Right lung (tissue), 10 donors: ENCODE measurements at places on chromosomes 12 and 14.

DNA sequence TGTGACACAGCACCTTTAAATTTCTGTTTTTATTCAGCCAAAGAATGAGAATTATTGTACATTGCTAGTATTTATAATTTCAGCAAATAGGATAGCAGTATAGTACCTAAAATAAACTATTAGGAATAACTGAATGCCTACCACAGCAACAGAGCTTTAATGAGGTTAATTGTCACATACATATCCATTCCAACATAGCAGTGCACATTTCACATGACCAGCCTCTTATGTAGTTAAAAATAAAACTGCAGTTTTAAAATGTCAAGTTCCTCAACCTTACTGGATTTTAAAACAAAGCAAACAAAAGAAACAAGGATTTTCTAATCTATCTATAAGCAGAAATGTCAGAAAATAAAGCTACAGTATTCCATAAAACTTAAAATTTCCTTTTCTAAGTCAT is 50.6 kb upstream of the TTC7B start:
- no peak for DNase-seq

DNA sequence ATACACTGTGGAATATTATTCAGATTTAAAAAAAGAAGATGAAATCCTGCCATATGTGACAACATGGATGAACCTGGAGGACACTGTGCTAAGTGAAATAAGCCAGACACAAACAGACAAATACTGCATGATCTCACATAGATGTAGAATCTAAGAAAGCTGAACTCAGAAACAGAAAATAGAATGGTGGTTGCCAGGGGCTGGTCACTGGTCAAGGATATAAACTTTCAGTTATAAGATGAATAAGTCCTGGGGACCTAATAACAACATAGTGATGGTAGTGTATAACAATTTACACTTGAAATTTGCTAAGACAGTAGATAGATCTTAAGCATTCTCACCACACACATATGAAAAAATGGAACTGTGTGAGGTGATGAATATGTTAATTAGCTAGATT is 161.3 kb upstream of the TMCC3 start:
- DNase-seq: no peak

- no peak for DNase-seq
Observed at GRCh38 chr12:42262271-42262670, 24.2 kb upstream of the YAF2 start.

DNA sequence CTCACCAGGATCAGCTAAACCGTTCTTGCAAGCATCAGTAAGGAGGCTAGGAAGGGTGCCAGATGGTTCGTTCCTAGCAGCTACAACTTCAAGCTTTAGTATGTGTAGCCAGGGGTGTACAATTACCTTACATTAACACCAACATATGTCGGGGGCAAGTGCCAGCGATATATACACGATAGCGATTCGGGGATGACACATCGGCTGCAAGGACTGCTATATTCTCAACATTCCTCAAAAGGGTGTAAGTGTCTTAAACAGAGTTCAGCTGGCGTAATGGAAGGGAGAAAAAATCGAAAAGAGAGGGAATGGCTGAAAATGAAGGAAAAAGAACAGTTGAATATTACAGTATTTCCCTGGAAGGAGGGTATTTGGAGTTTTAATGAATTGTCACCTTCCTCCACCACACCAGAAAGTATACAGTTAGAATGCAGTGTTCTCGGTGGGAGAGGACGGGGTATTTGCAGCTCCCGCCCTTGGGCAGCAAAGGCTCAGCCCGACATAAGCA is 545 bp downstream of the LIMA1 start:
- peak; percentile 57 for DNase-seq

GRCh38 chr12:102948941-102949352 is 8.5 kb upstream of the ASCL1 start:
- no peak for DNase-seq

DNA sequence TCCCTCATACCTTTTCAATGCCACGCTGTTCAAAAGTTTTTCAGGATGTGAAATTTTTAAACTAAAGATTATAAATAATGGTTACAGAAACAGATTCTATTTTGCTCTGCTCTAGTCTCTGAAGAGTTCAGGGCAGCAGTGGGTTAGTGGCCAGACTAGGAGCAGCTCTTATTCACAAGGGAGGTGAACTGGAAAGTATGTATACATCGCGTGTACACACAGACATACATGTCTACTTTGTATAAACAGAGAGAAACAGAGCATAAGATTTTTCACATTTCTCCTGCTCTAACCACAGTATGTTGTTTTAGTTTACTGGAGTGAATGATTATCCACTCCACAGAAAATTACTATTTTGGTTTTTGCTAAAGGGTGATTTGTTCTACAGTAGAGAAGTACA is 74.4 kb upstream of the CRY1 start:
- DNase-seq: no peak

DNA sequence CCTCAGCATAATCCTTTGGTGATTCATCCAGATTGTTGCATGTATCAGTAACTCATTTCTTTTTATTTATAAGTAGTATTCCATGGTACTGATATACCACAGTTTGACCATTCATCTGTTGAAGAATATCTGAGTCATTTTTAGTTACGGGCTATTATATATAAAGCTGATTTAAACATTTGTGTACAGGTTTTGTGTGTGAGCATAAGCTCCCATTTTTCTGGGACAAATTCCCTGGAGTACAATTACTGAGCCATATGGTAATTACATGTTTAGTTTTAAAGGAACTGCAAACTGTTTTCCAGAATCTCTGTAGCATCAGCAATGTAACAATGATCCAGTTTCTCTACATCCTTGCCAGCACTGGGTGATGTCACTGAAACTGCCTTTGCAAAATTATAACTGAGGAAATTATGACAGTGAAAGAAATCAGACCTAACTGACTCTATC is 236.2 kb upstream of the KRR1 start:
- DNase-seq: no peak

GRCh38 chr12:13004361-13004760 is 4.3 kb upstream of the HEBP1 start:
- no peak for DNase-seq

GRCh38 chr14:71089971-71090370 is 182.7 kb downstream of the PCNX1 start:
- DNase-seq: no peak

DNA sequence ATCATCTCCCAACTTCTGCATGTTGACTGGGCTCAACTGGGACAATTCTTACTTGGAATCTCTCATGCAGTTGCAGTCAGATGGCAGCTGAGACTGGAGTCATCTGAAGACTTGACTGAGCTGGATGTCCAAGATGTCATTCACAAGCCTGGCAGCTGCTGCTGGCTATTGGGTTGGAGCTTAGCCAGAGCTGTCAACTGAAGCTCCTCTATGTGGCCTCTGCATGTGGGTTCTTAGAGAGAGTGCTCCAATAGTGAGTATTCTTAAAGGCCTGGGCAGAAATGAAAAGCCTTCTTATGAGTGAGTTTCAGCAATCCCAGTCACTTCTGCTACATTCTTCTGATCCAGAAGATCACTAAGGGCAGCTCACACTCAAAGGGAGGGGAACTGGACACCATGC is 440.9 kb downstream of the LRIG3 start:
- DNase-seq: no peak

DNA sequence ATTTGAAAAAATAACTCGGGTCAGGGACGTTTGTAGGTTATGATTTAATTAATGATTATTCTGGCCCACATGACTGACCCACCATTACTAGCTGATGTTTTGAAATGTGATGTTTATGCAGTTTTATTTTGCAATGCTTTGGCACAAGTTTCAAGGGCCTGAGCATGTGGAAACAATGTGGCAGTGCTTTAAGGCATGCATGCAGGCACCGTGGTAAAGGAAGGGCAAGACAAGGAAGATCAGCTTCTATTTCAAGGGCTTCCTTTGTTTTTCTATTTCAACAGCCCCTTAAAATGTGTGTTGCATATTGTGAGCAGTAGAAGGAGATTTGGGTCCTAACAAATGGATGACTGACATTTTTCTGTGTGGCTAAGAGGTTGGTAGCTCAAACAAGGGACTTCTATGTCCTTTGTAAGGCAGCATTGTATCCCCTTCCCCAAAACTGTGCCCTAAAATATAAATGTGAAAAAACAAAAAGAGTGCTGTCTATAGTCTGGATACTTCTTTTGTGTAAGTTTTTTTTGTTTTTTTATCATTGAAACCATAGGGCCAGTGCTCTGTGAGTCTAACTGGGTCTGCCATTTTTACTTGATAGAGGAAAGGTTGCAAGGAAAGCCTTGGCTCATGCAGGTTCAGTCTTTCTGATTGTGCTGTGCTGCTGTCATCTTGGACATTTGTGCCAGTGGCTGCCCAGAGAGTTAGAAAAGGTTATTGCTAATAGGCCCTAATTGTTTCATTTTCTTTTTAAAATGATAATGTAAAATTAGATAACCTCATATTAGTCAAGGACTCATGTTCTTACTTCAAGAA is 103.5 kb downstream of the FGD4 start:
- DNase-seq: peak; percentile 74

- DNase-seq: no peak
Observed at GRCh38 chr12:28294300-28294699, 104.0 kb downstream of the CCDC91 start.

GRCh38 chr12:118359541-118359915 is 13.2 kb downstream of the TAOK3 start:
- DNase-seq: no peak

- DNase-seq: no peak
Observed at GRCh38 chr14:101965181-101965544, 790 bp downstream of the DYNC1H1 start.

DNA sequence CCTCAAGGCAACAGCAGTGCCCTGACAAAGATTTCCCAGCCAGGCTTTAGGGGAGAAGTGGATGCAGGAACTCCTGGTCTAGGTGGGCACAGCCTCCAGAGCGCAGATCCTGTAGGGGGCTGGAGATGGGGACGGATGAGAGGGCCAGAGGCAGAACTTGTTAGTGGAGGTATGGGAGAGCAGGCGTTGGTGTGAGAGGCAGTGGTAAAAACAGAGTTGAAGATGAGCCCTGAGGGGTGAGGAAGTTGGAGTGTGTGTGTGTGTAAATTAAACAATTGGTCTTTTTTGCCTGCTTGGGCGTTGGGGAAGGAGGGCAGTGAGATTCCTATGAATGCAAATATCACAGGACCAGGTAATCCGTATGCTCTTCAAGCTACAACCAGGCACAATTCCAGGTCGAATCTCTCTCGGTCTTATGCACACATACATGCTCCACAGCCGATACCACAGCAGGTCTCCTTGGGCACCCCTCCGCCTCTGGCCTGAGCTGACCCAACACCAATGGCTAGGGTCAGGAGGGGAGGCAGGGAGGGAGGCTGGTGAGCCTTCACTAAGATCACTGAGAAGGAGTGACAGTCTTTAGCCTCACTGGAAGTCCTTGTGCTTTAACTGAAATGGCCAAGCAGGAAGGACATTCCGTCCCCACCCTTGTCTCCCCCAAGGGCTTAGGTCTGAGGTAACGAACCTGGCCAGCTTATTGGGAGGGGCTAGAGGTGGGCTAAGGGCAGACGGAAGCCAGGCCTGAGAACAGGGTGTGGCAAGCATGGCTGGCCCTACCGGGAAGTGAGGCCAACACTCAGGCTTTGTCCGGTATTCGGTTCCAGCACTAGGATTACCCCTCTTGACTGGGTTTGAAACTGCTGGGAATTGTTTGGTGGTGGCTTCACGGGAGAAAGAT is 1.5 kb upstream of the KRT7 start:
- DNase-seq: no peak

DNA sequence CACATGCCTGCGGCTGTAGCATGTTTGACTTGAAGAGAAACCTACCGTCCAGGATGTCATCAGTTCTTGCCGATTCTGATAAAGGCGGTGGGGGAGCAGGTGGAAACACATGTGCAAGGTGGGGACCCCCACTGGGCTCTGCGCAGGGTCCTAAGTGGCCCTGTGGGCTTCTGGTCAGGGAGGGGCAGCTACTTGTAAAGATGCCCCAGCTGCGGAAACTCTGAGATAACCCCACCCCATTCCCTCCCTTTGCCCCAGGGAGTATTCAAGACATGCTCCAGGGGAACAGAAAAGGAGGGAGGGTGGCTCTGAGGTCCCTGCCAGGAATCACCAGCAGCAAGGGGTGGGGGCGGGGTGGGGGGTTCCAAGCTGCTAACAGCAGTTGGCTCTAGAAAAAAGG is 67.6 kb downstream of the PIWIL1 start:
- DNase-seq: no peak

DNA sequence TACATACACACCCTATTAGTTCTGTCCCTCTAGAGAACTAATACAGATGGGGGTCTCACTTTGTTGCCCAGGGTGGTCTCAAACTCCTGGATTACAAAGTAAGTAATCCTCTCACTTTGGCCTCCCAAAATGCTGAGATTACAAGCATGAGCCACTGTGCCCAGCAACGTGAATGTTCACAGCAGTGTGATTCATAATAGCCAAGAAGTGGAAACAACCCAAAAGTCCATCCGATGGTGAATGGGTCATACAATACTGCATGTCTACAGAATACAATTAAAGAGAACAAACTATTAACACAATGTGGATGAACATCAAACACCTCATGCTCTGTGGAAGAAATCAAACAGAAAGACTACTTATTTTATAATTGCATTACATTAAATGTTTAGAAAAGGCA is 57.3 kb upstream of the SYNE2 start:
- no peak for DNase-seq

DNA sequence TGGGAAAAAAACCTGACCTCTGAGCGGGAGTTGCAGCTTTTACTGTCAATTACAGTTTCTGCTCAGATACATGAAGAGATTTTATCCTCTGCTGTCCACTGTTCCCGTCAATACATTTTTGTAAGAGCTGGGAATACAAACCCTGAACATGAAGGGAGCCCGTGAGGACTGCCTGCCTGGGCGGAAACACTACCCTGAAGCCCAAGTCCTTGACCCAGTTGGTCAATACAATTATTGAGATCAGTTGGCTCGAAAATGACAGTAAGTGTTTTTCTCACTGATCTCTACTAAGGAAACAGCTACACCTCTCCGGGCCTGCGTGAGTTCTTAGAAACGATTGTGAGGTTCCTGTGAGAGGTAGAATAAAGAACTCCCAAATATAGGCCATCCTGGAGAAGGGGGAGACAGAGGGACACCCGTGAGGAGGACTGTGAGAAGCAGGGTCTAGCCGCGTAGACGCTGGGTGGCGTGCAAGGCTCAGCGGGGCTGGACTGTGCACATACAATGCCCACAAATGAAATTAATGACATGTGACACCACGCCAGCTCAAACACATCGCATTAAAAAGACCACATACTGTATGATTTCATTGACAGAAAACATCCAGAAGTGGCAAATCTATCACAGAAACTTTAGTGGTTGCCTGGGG is 509.5 kb downstream of the TMEM132D start:
- DNase-seq: no peak

DNA sequence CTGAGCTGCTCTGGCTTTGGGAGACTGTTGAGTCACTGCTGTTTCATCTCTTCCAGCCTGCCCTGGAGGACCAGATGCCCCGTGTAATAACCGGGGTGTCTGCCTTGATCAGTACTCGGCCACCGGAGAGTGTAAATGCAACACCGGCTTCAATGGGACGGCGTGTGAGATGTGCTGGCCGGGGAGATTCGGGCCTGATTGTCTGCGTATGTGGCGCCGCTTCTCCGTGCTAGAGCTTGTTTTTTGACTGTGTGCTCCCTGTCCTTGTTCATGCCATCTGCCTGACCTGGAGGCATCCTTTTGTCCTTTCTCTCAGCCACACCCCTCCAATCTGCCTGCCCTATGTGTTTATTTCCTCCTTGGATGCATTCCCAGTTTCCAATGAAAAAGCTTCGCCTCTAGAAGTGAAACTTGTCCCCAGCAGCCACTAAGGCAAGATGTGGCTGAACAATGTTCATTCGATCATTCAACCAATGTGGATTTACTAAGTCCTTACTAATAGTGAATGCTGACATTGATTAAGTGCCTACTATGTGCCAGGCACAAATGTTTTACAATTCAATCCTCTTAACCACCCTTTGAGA is 98.6 kb downstream of the NT5DC3 start:
- peak; percentile 14 for DNase-seq
